ENCODE measurements at places on chromosomes 3 and 15. TPM values are rescaled to one million over a fixed set of nuclear protein-coding genes. Genes with fewer than 3 reads are reported as not detected.

- DNase-seq: no peak
These were observed 12.1 kb upstream of the XRN1 start for GRCh38 chr3:142459929-142460328.

- no peak for DNase-seq
These were observed 74.1 kb downstream of the DIPK2A start for GRCh38 chr3:144045766-144046165.

- DNase-seq: no peak
These were observed 58.6 kb upstream of the SLC6A1 start for GRCh38 chr3:10933805-10934481.

CELSR3 gene
- polyA plus RNA-seq: 0.36 TPM

TMCO5A gene
- polyA plus RNA-seq: not detected

- DNase-seq: peak; percentile 47
These were observed 399.7 kb downstream of the VPS13C start for GRCh38 chr15:61660579-61660978.

GRCh38 chr3:95468331-95468730, 1346.1 kb upstream of the EPHA6 start:
- DNase-seq: no peak

GNAT1 gene
- 0.37 TPM for polyA plus RNA-seq

CHL1 gene
- polyA plus RNA-seq: 2.6 TPM

NEK10 gene
- polyA plus RNA-seq: 6.0 TPM

SH2D7 gene
- polyA plus RNA-seq: 0.12 TPM

DNA sequence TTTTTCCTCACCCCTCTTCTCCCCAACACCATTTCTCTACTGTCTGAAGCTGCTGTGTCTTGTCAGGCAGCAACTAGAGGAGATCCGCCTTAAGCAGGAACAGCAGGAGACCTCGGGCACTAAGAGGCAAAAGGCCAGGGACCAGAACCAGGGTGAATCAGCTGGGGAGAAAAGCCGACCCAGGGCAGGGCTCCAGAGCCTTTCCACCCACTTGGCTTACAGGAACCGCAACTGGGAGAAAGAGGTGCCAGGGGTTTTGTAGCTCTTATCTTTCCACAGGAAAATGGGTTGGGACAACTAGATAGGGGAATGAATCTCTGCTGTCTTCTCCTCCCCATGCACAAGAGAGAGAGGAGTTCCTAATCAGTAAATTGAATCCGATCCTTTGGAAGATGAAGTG, 3.0 kb upstream of the NGRN start:
- no peak for DNase-seq

- no peak for DNase-seq
These were observed 9.6 kb upstream of the PSMD2 start for GRCh38 chr3:184289426-184289938.

GRCh38 chr3:155978324-155978723, 107.9 kb downstream of the GMPS start:
- DNase-seq: no peak

DNA sequence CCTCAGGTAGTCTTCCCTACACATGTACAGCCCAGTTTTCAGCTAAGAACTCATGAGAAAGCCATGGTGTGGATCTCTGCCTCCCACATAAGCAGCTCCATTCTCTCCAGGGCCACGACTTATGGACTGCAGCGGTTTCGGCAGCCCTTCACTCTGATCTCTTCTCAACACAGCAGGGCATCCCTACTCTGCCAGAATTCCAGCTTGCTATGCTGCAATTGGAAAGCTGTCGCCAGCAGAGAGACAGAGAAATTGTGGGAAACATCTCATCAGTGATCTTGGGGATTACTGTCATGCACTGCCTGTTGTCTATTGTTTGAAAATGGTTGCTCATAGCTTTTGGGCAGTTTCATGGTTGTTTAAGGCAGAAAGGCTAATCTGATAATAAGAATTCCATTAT, 11.9 kb upstream of the BLM start:
- no peak for DNase-seq

GRCh38 chr15:72184165-72184811, 13.3 kb downstream of the GRAMD2A start:
- DNase-seq: no peak

GRCh38 chr3:47877290-47877689, 74.4 kb downstream of the DHX30 start:
- DNase-seq: no peak

THAP10 gene
- polyA plus RNA-seq: 2.1 TPM

UTS2B gene
- 0.19 TPM for polyA plus RNA-seq

DNA sequence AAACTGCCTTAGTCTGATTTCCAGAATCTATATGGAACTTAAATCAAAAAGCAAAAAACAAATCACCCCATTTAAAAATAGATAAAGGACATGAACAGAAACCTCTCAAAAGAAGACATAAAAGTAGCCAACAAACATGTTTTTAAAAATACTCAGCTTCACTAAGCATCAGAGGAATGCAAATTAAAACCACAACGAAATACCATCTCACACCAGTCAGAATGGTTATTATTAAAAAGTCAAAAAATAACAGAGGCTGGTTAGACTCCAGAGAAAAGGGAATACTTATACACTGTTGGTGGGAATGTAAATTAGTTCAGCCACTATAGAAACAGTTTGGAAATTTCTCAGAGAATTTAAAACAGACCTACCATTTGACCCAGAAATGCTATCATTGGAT, 367.9 kb downstream of the ZIC4 start:
- DNase-seq: no peak

All from hindlimb muscle (tissue), 1 donor.